Fibroblast of lung (primary cell): ENCODE measurements at places on chromosomes 5 and 9. TPM values are rescaled to one million over a fixed set of nuclear protein-coding genes. Genes with fewer than 3 reads are reported as not detected.

GRCh38 chr5:99248066-99248465 lies 319.3 kb upstream of the CHD1 start:
- no peak overlapping the region for H3K27ac ChIP-seq
- no peaks in the 10 kb centered on the region for H3K36me3 ChIP-seq
- no peak for DNase-seq
- no peaks in the 10 kb centered on the region for H3K4me1 ChIP-seq
- no peak overlapping the region for H3K4me3 ChIP-seq

GRCh38 chr5:148290271-148291195 lies 21.7 kb upstream of the SPINK7 start:
- no peaks in the 10 kb centered on the region for H3K36me3 ChIP-seq
- H3K4me3 ChIP-seq = no peak overlapping the region
- no peak overlapping the region for H3K27ac ChIP-seq
- H3K27me3 ChIP-seq = no peaks in the 10 kb centered on the region

DNA sequence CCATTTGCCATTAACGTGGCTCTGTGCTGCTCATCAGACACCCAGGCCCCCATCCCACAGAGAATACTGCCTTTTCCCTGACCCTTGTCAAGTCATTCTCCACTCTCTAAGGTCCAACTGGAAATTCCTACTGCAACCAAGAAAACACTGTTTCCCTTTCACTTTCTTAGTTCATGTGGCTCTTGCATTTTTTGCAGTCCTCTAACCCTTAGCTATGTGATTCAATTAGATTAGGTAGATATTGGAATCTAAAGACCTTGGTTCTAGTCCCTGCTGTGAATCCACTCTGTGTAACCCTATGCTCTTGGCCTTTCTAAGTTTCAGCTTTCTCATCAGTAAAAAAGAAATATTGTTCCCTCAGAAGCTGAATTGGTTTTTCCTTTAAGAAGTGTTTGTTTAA lies 649.4 kb downstream of the CCDC171 start:
- H3K36me3 ChIP-seq = no peaks in the 10 kb centered on the region
- no peak overlapping the region for H3K4me3 ChIP-seq
- H3K4me1 ChIP-seq = peaks cover 17% of the 10 kb centered on the region
- no peak overlapping the region for H3K27ac ChIP-seq

DNA sequence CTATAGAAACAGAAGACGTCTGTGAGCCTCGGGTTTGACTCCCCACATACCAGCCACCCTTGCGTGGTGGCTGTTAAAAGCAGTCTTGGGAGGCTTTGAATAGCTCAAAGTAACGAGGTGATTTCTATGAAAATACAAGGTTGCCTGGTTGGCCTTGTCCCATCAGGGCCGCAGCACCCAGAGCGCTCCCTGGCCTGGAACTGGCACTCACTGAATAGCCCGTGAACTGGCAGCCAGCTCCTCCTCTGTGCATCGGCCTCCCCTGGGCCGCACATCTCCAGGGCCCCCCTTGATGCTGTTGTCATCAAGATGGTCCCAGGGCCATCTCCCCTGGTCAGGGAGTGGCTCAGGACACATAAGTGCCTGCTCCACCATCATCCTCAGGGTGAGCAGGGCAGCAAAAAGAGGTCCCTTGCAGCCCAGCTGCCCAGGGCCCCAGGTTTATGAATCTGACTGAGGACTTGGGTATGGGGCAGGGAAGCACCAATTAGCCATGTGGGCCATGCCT lies 144.6 kb upstream of the PPP1R26 start:
- no peak for DNase-seq
- H3K4me1 ChIP-seq = no peaks in the 10 kb centered on the region
- no peaks in the 10 kb centered on the region for H3K27me3 ChIP-seq
- H3K27ac ChIP-seq = no peak overlapping the region
- no peak overlapping the region for H3K4me3 ChIP-seq
- H3K36me3 ChIP-seq = no peaks in the 10 kb centered on the region

- peaks cover 18% of the 10 kb centered on the region for H3K4me1 ChIP-seq
- no peak overlapping the region for H3K27ac ChIP-seq
- no peak overlapping the region for H3K4me3 ChIP-seq
- no peaks in the 10 kb centered on the region for H3K27me3 ChIP-seq
Observed at GRCh38 chr5:10699281-10699874, 61.7 kb downstream of the DAP start.

DMRT2 gene
- 0.16 TPM in 1 of 2 replicates, not detected in the other for polyA plus RNA-seq

GRCh38 chr9:89388084-89388867 lies 70.0 kb downstream of the SECISBP2 start:
- peak; percentile 94 for DNase-seq
- H3K36me3 ChIP-seq = no peaks in the 10 kb centered on the region
- no peak overlapping the region for H3K4me3 ChIP-seq
- no peaks in the 10 kb centered on the region for H3K27me3 ChIP-seq
- no peak overlapping the region for H3K27ac ChIP-seq

- H3K27me3 ChIP-seq = no peaks in the 10 kb centered on the region
- DNase-seq = no peak
- no peak overlapping the region for H3K27ac ChIP-seq
- peaks cover 2% of the 10 kb centered on the region for H3K4me1 ChIP-seq
Observed at GRCh38 chr9:71929791-71930440, 18.5 kb downstream of the C9orf85 start.

GRCh38 chr9:99299211-99300102 lies 77.4 kb downstream of the SEC61B start:
- peak; percentile 77 for DNase-seq
- H3K4me3 ChIP-seq = no peak overlapping the region
- no peaks in the 10 kb centered on the region for H3K27me3 ChIP-seq
- H3K27ac ChIP-seq = no peak overlapping the region
- H3K36me3 ChIP-seq = no peaks in the 10 kb centered on the region

DNA sequence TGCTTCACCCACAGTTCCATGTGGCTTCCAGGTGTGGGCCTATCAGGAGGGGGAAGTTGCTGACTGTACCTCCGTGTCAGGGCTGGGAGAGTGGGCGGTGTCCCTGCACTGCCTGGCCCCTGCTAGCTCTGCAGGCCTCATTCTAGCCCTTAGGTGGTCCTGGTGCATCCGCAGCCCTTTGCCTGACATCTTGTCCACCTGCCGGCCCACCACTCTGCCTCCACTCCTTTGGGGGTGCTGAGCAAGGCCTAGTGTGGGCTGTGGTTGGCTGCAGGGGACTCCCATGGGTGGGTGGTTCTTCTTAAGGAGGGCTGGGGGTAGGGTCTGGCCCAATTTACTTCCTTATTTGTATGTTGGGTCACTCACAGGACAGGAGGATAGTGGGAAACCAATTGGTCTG lies 66.9 kb downstream of the HSPA4 start:
- peaks cover 4% of the 10 kb centered on the region for H3K27me3 ChIP-seq
- H3K27ac ChIP-seq = no peak overlapping the region
- H3K4me1 ChIP-seq = no peaks in the 10 kb centered on the region

INIP gene
- 24.1 and 26.9 TPM in 2 replicates for polyA plus RNA-seq

CARTPT gene
- polyA plus RNA-seq = not detected in 2 replicates

KCNT1 gene
- not detected in 2 replicates for polyA plus RNA-seq

OBP2B gene
- polyA plus RNA-seq = not detected in 2 replicates

- H3K4me3 ChIP-seq = no peak overlapping the region
- H3K27me3 ChIP-seq = no peaks in the 10 kb centered on the region
- H3K27ac ChIP-seq = no peak overlapping the region
- peaks cover 4% of the 10 kb centered on the region for H3K4me1 ChIP-seq
- no peaks in the 10 kb centered on the region for H3K36me3 ChIP-seq
- DNase-seq = no peak
Observed at GRCh38 chr9:16134351-16134750, 581.5 kb downstream of the CCDC171 start.

PHF24 gene
- polyA plus RNA-seq = not detected in 2 replicates

GRCh38 chr9:63817622-63818518 lies 1467.1 kb downstream of the FOXD4L5 start:
- H3K27me3 ChIP-seq = peaks cover 8% of the 10 kb centered on the region
- no peak overlapping the region for H3K4me3 ChIP-seq
- no peaks in the 10 kb centered on the region for H3K36me3 ChIP-seq
- peak; percentile 18 for DNase-seq
- peaks cover 2% of the 10 kb centered on the region for H3K4me1 ChIP-seq
- H3K27ac ChIP-seq = no peak overlapping the region

DNA sequence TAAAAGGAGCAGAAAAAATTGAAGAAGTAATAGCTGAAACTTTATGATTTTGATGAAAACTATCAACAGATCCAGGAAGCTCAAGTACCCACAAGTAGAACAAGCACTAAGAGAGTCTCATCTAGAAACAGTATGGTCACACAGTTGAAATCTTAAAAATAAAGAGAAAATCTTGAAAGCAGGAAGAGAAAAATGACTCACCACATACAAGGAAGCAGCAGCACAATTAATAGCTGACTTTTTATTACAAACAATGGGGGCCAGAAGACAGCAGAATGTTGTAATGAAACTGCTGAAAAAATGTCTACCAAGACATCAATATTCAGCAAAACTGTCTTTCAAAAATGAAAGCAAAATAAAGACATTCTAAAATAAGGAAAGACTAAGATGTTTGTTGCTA lies 1108.3 kb upstream of the DMAC1 start:
- no peaks in the 10 kb centered on the region for H3K4me1 ChIP-seq
- DNase-seq = peak; percentile 22
- no peak overlapping the region for H3K4me3 ChIP-seq

DNA sequence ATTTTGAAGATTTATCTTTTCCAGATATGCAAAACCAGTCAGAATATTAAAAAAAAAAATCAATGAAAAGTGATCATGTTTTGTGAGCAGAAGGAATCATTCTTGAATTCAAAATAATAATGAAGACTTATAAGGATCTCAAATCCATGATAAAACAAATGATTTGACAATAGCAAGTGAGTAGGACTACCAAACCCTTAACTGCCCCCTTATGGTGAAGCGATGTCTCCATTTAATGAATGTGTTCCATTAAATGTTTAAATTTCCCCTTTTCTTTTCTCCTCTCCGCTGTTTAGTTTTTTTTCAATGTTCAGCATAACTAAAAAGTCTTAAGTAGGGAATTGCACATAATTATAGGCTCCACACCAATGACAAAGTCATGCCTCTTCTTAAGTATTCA lies 12.2 kb upstream of the MARCHF3 start:
- H3K27me3 ChIP-seq = no peaks in the 10 kb centered on the region
- DNase-seq = peak; percentile 53
- no peak overlapping the region for H3K4me3 ChIP-seq
- no peak overlapping the region for H3K27ac ChIP-seq

DNA sequence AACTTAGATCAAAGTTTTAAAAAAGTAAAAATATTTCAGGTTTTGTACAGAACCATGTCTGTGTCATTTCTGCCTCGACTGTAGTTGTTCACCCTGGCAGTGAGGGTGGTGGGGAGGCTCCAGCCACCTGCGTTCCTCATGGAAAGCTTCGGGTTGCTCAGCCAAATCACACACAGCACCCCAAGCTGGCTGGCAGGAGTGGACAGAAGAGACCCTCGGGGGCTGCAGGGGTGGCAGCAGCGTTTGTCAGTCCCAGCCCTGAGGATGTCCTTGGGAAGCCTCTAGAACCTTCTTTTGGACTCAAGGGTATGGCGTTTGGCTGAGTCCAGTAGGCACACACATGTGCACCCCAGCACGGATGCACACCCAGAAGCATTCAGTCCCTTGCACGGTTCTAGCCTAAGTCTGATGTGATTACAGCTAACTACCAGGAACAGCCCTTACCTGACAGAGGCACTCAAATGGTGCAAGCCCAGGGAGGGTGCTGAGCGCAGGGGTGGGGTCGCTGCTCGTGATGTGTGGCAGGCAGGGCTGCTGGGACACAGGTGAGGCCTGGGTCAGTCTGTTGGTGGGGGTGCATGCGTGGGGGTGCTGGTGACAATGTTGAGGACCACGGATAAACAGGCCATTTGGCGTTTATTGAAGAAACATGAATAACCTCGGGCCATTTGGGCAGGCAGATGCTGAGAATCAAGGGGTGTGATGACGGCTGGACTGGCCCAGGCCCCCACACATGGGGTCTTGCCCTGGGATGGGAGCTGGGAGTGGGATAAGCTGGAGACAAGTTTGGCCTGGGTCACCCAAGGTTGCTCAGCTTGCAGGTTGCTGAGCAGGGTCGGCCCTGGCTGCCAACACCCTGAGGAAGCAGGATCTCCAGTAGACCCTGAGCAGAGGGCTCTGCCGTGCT lies 103.4 kb downstream of the PHF2 start:
- no peaks in the 10 kb centered on the region for H3K27me3 ChIP-seq
- DNase-seq = no peak

- H3K4me1 ChIP-seq = no peaks in the 10 kb centered on the region
- H3K27me3 ChIP-seq = no peaks in the 10 kb centered on the region
- H3K4me3 ChIP-seq = no peak overlapping the region
- H3K36me3 ChIP-seq = no peaks in the 10 kb centered on the region
Observed at GRCh38 chr9:36728651-36729520, 156.2 kb downstream of the MELK start.

- H3K4me3 ChIP-seq = no peak overlapping the region
- no peaks in the 10 kb centered on the region for H3K36me3 ChIP-seq
- DNase-seq = no peak
- no peaks in the 10 kb centered on the region for H3K4me1 ChIP-seq
- peaks cover 6% of the 10 kb centered on the region for H3K27me3 ChIP-seq
- no peak overlapping the region for H3K27ac ChIP-seq
Observed at GRCh38 chr9:129252937-129253802, 75.1 kb upstream of the IER5L start.

DNA sequence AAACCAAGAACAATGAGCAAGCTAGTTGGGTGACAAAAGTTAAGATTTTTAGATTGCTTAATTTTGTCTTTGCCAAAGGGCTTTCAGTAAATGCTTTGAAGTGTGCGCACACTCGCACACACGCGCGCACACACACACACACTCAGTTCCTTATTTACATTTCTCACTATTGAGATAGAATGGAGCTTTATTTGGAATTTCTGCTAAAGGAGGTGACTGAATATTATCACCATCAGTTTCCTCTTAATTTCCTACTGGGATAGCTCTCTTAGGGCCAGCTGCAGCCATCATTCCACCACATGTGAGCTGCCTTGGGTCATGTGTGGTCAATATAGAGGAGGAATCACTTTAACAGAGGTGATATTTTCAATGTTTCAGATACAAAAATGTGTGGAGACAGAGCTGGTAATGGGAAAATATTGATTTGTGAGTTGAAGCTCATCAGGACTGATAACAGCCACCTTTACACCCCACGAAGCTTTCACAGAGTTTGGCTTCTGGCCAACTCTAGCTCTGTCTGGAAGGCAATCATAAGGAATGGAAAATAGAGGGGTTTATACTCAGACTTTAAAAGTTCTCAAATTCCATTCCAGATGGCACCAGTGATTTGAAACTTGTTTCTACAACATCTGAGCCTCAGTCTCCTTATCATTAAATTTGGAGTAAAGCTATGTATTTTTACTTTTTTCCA lies 99.9 kb downstream of the MACIR start:
- H3K36me3 ChIP-seq = no peaks in the 10 kb centered on the region
- no peak for DNase-seq
- no peaks in the 10 kb centered on the region for H3K27me3 ChIP-seq
- no peak overlapping the region for H3K27ac ChIP-seq
- peaks cover 2% of the 10 kb centered on the region for H3K4me1 ChIP-seq
